ENCODE measurements at places on chromosomes 6 and 20.

GRCh38 chr6:121426686-121427085, 8.8 kb upstream of the GJA1 start:
- no peak for DNase-seq

- DNase-seq: no peak
These were observed 135.7 kb downstream of the BTBD3 start for GRCh38 chr20:12053353-12053752.

- DNase-seq: no peak
These were observed 33.2 kb upstream of the CST7 start for GRCh38 chr20:24915892-24916291.

DNA sequence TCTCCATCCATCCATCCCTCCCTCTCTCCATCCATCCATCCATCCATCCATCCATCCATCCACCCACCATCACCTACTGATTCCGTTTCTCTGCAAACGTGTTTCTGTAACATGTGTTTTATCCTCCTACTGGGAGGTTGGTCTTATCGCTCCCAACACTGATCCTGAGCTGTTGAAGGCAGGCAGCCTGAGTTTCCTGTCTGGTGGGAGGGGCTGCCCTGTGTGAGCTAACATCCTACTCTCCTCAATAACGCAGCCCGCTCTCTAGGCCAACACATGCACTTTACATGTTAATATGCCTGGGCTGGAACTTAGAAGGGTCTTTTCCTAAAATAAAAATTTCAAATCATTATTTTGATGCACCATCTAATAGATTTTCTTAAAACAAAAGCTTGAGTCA, 126.5 kb downstream of the WDR27 start:
- no peak for DNase-seq

DNA sequence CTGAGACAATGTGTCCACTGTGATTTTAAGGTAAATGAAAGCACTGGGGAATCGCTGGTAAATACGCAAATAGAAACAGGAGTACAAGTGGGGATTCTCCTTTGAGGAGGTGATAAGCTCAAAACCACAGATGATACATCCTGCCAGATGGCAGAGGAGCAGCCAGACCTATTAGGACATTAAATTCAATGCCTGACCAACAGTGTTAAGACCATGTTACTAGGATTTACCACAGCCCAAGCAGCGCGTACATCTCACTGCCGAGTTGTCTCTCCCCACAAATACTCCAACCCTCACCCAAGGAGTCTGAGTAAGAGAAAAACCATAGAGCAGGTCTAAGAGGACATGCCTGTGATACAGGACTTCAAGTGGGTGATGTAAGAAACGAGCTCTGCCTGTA, 68.9 kb upstream of the TULP1 start:
- no peak for DNase-seq

- no peak for DNase-seq
These were observed 17.5 kb upstream of the SYNCRIP start for GRCh38 chr6:85660181-85660611.

DNA sequence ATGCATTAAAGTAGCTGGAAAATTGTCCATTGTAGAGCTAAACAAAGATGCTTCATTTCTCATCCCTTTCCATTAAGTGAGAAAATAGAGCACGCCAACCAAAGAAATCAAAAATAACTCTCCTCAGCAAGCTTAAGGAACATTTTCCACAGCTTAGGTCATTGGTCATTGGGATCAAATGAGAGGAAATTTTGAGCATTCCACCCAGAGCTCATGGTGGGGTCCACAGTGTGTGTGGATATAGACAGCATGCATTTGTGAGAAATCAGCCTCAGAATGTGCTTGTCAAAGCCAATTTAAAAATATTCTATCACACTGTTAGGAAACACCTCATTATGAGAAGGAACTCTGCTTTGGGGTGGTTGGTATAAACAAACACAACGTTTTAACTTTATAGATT, 97.2 kb downstream of the HDGFL1 start:
- no peak for DNase-seq

DNA sequence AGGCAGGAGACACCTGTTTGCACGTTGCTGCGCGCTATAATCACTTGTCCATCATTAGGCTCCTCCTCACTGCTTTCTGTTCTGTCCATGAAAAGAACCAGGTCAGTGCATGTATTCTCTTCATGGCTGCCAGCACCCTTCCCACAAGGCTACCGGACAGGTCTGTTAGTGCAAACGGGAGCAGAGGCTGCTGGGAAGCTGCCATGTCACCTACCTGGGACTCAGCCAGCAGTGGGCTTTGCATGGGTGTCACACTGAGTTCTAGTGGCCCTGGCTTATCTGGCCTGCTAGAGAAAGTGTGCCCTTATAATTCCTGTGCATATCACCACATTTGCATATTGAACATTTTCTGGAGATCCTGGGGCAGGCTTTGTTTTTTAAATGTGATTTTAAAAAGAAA, 24.8 kb downstream of the LYRM2 start:
- DNase-seq: no peak

GRCh38 chr6:170135821-170136471, 154.9 kb downstream of the DLL1 start:
- DNase-seq: no peak

DNA sequence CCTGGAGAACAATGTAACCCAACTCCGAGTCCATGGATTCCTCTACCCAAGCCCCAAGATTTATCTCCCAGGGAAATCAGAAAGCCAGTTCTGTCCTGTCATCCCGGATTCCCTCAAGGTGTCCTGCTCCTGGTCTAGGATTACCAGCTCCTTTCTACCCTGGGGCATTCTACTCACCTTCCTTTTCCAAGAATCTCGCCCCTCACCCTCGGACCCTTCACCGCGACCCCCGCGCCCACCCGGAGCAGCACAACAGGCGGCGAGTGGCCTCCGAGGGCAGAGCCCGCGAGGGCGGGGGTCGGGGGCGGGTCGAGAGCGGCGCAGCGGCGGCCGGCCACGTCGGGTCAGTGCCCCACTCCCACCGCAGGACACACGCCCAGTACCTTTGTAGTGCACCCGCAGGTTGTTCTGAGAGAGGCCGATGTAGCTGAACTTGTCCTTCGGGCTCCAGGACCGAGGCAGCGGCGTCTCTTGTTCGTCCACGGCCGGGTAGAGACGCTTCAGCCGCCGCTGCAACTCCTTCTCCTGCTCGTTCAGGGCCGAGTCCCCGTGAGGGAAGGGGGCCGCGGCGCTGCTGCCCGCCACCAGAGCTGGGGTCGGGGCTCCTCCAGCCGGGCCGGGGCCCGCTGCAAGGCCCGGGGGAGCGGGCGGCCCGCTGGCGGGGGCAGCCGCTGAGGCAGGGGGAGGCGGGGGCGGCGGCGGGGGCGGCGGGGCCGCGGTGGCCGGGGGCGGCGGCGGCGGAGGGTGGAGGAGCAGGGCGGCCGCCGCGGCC, 897 bp downstream of the RANBP9 start:
- peak; percentile 35 for DNase-seq

DNA sequence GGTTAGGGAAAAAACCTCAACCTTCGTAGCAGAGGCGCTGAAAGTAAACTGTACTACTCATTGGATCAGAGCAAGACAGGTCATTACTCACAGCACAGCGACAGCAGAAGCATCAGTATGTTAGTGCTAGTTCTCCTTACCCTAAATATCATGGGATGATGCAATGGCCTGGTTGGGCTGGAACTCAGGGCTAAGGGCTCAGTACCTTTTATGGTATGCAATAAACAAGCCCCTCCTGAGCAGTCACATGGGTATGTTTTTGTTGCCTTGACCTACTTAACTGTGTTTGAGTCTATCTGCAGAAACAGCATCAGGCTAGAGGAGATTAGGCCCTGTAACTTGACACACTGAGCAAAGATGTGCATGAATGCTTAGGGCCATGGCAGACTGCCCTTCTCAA, 369.4 kb upstream of the IMPG1 start:
- no peak for DNase-seq

GRCh38 chr6:91081452-91082067, 494.7 kb upstream of the MAP3K7 start:
- no peak for DNase-seq

GRCh38 chr6:72035486-72035885, 149.1 kb downstream of the RIMS1 start:
- no peak for DNase-seq

Data from stimulated activated CD4-positive, alpha-beta T cell treated with anti-CD3 and anti-CD28 coated beads, Interleukin-12 subunit alpha, Interleukin-12 subunit beta, amount 100 ng/mL, for 4 hours (primary cell).